ENCODE measurements at places on chromosomes 4 and X.

- no peak for DNase-seq
Measured at GRCh38 chr4:95417531-95417930, 131.2 kb downstream of the UNC5C start.

GRCh38 chr4:113003841-113004240 is 45.6 kb upstream of the ANK2 start:
- no peak for DNase-seq

DNA sequence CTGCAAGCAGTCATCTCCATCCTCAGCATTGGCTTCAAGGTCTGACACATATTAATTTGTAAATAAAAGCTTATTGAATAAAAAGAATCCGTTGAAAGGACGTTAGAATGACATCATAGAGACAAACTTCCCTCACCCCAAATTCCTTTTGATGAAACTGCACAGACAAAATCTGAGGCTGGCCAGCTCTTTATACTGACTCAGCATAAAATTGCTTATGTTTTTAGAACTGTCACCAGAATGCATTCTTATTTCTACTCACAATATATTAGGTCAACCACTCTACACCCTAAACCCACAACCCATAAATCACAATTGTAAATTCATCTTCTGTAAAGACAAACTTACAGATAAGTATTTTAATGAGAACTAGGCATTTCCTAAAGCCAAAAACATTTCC is 359.2 kb upstream of the TEX13C start:
- DNase-seq: no peak

DNA sequence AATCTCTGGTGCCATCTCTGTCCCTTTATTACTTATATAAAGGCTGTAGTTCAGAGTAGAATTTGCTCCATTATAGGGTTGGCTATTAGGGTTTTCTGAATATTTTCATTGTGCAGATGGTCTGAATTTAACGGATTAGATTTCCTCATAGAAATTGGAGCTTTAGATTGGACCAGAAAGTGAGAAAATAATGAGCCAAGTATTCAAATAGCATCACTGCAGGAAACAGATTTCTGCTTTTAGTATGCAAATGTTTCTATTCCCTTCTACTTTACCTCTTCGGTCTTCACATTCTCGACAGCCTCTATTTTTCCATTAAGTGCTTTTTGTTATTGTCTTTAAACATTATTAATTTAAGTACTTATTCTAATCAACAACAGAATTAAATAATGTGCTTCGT is 55.4 kb downstream of the TRIM2 start:
- DNase-seq: no peak

DNA sequence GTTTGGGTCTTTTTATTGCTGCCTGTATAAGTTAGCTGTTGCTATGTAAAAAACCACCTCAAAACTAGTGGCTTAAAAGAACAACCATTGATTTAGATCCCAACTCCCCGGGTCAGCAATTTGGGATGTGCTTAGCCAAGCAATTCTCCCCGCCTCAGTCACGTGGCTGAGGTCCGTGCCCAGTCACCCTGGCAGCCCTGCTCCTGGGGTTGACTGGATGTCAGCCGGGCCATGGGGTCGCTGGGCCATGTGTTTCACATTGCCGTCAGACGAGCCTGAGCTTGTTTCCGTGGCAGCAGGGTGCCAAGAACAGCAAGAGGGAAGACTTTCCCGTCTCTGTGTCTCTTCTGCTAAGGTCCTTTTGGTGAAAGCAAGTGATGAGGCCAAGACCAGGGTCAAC is 345.7 kb upstream of the FAT1 start:
- no peak for DNase-seq
